ENCODE measurements at places on chromosomes 13 and 19.

- no peak for DNase-seq
Observed at GRCh38 chr19:8239528-8240273, 30.5 kb downstream of the CERS4 start.

- DNase-seq: no peak
Observed at GRCh38 chr19:21698215-21698614, 69.2 kb downstream of the ZNF100 start.

GRCh38 chr19:12759686-12760085 lies 8.1 kb downstream of the BEST2 start:
- no peak for DNase-seq

DNA sequence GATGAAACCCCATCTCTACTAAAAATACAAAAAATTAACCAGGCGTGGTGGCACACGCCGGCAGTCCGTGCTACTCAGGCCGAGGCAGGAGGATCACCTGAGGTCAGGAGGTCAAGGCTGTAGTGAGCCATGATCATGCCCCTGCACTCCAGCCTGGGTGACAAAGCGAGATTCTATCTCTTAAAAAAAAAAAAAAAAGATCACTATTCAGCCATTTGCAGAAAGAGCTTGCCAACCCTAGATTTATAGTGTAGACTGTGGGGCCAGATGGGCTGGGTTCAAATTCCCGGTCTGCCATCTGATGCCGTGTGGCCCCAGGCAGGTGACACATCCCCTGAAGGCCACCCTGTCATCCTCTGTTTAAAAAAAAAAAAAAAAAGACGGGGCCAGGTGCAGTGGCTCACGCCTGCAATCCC lies 28.9 kb downstream of the SMIM24 start:
- DNase-seq: no peak

GRCh38 chr13:30731361-30732045 lies 3.8 kb upstream of the ALOX5AP start:
- DNase-seq: no peak

- no peak for DNase-seq
Observed at GRCh38 chr13:82758044-82758443, 1124.2 kb downstream of the SLITRK1 start.

DNA sequence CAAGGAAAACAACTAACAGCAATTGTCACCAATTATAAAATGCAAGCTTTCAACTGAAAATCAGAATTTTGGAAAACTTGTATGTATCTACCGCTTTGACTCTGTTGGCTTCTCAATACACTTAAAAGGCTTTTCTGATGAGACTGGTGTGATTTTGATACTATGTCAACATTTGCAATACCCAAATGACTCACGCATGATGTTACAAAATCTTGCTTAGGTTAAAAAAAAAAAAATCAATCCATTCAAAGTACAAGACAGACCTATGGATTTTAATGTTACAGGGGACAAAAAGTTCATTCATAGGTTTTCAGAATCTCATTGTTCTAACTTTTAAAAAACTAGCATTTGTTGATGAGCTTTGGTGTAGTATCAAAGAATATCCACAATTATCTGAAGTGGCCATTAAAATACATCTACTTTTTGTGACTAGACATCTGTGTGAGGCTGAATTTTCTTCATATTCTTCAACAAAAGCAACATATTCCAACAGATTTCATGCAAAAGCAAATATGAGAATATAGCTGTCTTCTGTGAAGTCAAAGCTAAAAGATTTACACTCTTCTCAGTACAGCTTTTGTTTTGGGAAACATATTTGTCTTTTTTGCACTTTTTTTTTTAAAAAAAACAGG lies 10.7 kb downstream of the ELF1 start:
- DNase-seq: no peak

- no peak for DNase-seq
Observed at GRCh38 chr13:67635754-67636153, 405.6 kb upstream of the PCDH9 start.

- DNase-seq: no peak
Observed at GRCh38 chr19:38125238-38125637, 98.8 kb downstream of the DPF1 start.

GRCh38 chr13:24922387-24922744 lies 158.4 kb downstream of the RNF17 start:
- no peak for DNase-seq

DNA sequence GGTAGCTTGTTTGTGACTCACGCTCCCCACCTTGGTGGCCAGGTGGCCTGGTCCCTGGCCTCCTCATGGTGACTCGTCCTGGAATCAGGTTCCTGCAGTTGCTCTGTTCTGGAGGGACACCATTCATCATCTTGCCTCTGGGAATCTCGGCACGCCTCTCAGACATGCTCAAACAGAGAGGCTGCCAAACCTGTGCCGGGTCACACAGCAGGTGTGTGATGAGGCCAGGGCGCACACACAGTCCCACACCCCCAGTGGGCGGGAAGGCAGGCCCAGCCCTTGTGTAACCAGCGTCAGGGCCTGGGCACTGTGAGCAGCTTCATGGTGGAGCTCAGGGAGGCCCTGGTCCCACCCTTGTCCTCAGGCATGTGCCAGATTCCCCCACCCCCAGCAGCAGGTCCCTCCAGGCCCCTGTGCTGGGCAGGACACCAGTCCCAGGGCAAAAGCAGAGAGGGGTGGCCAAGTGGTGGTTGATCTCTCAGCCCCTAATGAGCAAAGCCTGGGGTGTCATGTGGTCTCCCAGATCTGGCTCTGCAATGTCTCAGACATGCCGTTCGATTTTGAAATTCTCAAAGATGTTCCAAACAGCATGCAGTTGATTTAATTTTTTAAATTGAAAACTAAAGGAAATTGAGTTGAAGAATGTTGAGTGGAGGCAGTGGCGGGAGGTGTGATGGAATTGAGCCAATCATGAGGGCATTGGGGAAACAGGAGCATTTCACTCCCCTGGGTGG lies 12.1 kb downstream of the CEBPA start:
- no peak for DNase-seq

Measured in memory B cell (primary cell).